Osteocyte (in vitro differentiated cells): ENCODE measurements at places on chromosomes 2 and 18.

DNA sequence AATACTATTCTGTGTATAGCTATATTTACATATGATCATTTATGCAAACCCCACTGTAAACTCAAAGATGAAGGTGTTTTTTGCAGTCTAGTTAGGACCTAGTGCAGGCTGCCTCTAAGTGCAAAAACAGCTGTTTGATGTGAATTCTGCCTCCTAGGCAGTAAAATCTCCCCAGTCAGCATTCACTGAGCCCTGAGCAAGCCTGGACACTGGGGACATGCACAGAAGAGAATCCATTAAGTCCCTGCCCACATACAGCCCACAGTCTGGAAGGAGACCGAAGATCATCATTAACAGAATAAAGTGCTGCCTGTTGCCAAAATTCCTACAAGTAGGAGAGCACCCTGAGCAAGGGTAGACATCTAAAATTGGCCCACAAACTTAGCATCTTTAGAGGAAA, 14.4 kb upstream of the BIN1 start:
- DNase-seq: no peak

DNA sequence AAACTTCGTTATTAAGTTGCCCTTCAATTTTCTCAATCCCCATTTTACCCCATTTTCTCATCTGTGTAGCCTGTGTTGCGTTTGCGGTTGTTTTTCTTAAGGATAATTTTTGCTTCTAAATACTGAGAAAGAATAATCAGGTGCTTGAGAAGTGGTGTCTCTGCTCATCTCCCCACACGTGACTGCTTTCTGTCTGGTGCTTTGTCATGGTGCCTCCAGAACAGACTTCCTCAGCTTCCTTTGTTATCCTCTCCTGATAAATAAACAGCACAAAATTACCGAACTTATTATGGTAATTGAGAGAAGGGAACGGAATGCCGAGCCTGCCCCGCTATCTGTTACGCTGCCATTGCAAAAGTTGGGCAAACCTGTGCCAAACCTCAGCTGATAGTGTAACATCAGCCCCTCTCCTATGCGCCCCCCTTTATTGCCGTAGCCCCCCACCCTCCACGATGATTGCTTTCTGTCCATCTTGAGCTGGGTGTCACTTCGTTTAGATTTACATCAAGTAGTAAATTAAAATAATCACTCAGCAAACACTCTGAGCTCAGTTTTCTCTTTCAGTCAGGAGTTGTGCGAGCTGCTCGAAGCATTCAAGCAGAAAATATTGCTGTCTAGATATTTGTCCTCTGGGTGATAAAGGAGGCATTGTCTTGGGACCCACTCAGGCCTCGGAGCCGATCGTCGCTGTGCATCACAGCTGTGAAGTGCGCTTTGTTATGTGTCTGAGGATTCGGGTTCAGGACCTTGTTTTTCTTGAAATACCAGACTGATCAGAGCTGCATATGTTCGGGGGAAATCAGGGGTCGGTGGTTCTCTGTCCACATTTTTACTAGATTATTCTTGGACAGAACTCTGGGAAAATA, 1008.5 kb upstream of the FANCL start:
- no peak for DNase-seq

GRCh38 chr2:176583607-176584006, 314.4 kb downstream of the MTX2 start:
- no peak for DNase-seq

GRCh38 chr18:9182852-9183399, 46.3 kb downstream of the ANKRD12 start:
- no peak for DNase-seq

DNA sequence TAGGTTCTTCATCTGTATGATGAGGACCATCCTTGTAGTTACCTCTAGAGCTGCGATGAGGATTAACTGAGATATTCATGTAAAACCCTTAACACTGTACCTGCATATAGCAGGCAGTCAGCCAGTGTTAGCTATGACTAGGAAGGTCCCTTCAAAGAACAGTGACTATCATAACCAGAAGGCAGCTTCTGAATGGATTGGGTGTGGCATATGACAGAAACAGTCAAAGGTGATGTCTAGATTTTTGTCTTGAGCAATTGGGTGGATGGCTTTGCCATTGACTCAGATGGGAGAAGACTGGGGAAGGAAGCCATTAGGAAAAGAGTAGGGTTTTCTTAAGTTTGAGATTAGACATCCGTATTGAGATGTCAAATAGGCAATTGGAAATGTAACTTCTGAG, 15.7 kb downstream of the XDH start:
- no peak for DNase-seq

- DNase-seq: no peak
These were observed 136.7 kb upstream of the CWC22 start for GRCh38 chr2:180143633-180144337.

DNA sequence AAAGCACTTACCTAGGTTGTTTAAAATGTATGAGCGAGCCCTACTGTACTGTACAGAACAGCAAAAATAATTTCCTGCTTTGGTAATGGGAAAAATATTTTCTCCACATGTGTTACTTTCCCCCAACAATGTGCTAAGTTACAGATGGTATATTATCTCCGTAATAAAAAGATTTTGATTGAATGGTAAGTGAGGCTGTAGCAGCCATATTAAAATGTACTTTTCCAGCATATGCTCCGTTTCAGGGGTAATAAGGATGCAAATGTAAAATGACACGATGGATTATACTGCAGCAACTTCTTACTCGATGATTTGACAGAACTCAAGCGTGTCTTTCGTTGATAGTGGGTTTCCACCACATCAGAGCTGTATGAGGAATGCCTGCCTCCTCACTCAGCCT, 50.5 kb downstream of the OSBPL6 start:
- no peak for DNase-seq

DNA sequence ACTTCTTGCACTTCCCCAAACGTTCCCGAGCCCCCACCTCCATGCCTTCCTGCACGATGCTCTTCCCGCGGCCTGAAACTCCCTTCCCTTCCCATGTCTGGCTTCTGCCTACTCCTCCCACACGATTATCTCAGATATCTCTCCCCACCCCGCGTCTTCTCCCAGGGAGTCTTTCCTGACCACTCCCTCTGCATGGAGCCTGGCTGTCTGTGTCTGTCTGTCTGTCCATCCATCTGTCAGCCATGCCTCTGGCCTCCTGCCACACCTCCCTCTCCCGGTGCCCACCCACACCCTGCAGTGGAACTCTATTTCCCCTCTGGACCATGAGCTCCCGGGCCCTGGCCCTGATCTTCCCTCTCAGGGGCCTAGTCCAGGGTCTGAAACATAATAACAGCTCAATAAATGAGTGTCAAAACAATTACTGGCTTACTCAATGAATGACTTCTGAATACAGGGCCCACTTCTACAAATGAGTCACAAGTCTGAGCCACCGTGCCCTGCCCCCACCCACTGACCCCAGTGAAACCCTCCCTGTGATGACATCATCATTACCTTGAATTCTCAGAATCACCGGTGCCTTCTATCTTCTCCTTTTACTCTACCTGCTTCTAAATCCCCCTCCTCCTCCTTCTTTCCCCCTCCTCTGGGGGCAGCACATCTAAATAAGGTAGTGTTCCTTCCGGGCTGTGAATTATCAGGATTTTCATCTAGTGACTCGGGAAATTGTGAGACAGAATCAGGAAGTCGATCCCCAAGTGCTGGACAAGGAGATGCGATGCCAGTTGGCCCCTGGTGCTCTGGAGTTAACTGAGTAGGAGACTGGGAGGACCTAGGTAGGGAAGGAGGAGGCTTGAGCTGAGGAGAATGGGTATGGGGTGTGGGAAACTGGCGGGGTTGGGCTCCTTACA, 46.1 kb upstream of the PLB1 start:
- no peak for DNase-seq

DNA sequence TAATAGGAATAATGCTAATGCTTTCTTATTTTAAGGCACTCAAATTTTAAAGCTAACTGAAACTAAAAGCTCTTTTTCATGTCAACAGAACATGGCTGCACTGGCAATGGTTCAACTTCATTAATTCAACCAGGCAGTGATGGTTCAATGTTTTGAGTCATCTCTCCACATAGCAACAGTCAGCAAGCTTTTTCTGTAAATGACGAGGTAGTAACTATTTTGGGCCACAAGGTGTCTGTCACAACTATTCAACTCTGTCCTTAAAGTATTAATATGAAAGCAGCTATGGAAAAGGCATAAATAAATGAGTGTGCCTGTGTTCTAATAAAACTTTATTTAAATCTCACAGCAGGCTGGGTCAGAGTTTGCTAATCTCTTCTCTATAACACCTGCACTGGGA, 1425.6 kb upstream of the PIK3C3 start:
- no peak for DNase-seq

- no peak for DNase-seq
These were observed 105.0 kb downstream of the CELF4 start for GRCh38 chr18:37460604-37461003.

- DNase-seq: no peak
These were observed 89.1 kb downstream of the CAMKMT start for GRCh38 chr2:44450806-44451205.

DNA sequence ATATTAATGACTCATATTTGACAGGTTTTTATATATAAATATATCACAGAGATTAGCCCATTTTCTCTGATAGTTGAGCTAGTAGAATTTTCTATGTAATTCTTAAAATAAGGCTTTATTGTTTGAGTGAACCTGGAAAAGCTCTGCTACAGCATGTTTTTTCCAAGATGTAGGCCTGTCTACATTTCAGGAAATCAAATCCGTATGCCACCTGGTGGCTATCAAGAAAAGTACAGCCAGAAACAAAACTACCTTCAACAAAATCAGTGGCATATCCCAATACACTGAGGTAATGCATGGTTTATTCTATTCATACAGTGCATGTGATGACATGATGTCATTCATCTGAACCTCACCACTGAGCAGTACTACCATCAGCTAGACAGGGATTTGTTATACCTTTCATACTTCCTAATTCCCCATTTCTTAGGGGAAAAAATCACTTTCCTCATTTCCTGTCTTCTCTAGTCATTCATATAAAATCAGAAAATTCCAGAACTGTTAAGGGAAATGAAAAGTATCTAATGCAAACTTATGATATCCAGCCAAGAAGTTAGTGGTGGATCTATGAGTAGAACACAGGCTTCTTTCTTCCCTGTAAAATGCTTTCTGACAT, 310.4 kb upstream of the SYT4 start:
- DNase-seq: no peak

DNA sequence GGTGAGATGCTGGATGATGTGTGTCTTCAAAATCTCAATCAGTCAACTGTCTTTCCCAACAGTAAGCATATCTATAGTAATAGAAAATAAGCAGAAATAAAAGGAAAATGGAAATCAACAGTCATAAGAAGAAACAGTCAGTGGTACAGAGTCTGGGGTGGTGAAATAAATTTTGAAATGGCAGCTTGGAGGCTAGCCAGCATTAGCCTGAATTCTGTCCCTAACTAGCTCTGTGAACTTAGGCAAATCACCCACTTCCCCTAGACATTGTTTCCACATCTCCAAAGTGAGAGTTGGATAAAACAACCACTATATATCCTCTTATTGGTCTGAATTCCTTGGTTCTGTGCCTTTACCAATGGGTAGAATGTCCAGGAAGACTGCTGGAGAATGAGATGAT, 189.7 kb upstream of the REV1 start:
- DNase-seq: no peak

DNA sequence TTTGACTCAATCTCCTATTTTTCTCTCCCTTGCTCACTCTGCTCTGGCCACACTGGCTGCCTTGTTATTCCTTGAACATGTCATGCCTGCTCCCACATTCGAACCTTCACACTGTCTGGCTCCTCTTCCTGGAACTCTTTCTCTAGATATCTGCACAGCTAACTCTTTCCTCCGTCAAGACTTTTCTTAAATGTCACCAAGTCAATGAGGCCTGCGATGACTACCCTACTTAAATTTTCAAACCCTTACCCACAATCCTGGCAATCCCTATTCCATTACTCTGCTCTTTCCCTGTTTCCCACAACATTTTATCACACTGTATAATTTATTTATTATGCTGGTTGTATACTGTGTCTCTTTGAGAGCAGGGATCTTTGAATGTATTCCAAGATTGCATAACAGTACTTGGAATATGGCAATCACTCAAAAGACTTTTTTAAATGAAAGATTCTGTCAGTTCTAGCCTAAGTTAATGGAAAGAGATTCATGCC, 206.2 kb downstream of the SRBD1 start:
- DNase-seq: no peak

DNA sequence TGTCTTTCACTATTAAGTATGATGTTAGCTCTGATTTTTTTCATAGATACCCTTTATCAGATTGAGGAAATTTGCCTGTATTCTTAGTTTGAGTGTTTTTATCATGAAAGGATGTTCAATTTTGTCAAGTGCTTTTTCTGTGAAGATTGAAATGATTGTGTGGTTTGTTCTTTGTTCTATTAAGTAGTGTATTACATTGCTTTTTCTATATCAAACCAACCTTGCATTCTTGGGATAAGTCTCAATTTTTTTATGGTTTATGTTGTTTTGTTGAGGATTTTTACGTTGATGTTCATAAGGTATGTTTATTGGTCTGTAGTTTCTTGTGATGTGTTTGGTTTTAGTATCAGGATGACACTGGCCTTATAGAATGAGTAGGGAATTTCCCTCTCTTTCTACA, 19.1 kb downstream of the PDK1 start:
- DNase-seq: no peak

- DNase-seq: no peak
These were observed 191.4 kb downstream of the ZNF407 start for GRCh38 chr18:74789078-74789477.
